ENCODE measurements at places on chromosomes 1 and 21.

- DNase-seq, result no peak
These were observed 10.7 kb upstream of the HNRNPU start for GRCh38 chr1:244874974-244875579.

DNA sequence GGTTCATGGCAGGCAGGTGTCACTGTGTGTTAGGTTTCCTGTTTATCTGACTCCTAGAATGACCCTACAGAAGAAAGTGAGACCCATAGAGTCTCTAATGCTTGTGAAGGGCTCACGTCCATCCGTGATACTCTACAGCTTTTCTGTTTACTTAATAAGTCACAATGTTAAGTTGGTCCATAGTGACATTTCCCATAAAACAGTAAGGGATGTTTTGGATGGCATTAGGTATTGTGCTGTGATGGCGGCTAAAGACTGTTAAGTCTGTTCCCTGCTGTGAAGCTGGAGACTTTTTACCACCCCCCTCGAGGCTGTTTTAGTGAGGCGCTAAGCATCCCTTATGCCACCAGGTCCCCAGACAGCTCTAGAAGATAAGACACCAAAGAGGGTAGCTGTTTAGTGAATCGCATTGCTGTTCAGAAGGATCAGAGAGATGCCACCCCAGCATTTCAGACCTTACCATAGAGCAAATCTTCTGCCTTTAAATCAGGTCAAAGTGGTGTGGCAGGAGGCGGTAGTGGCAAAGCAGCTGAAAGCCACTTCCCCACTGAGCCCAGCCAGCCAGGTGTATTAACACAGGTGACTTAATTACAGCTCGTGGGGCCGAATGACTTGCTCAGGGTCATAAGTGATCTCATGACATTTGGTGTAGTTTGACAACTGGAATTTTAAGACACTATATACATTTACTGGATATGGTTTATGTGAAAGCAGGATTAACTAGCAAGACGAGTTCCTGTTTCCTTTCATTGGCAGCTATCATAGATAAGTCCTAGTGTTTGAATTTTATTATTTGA, 25.0 kb downstream of the SLC37A1 start:
- DNase-seq, result no peak

GRCh38 chr1:175120511-175120910, 52.9 kb downstream of the TNN start:
- DNase-seq, result no peak

GRCh38 chr1:34590211-34590623, 164.6 kb upstream of the GJB5 start:
- DNase-seq, result peak; percentile 41

DNA sequence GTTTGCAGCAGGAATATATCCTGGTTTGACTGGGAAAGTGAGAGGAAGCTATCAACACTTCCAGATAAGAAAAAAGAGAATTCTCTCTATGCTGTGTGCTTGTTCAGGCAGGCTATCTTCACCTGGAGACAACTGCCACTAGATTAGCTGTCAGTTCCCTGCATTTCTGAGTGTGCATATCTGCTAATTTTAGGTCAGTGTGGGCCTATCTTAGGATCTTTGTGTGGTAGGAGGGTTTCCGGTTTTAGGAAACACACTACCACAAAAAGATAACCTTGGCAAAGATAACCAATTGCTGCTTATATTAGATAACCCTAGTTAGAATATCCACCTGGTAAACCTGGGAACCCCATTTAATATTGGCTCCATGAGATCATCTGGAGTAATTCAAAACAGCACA, 22.5 kb upstream of the GBP5 start:
- DNase-seq, result no peak

- DNase-seq, result no peak
These were observed 27.2 kb upstream of the KIAA0040 start for GRCh38 chr1:175219774-175220173.

GRCh38 chr1:177817937-177818875, 151.7 kb downstream of the SEC16B start:
- DNase-seq, result peak; percentile 44

DNA sequence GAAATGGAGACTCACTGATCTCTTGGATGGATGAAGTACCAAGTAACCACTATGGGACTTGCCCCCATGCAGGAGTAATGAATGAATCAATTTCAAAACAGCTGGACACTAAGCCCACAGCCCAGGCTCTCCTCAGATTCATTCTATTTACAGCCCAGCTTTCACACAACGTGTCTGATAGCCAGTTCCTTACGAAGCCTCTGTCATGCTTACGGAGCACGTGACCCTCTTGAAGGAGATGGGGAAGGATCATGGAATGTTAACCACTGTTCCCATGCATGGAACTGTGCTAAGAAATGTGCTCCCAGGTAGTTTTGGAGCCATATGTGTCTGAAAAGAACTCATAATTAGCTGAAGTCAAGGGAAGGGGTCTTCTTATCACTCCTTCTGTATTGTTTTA, 124.1 kb downstream of the KIF26B start:
- no peak for DNase-seq

DNA sequence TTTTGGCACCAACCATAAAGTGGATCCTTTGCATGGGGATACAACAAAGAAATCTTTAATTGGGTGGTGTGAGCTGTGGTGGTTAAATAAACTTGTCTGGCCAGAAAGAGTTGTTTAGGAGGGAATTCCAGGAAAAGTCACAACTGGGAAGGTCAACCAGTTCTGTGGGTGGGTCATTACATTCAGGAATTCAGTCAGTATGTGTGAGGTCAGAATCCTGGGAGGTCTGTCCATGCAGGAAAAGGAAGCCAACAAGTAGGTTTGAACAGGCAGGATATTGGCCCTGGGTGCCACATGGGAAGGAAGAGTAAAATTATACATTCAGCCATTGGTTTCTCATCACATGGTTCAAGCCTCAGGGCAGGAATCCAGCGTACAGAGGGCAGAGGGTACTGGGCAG, 162.3 kb upstream of the ADAMTS5 start:
- DNase-seq, result no peak

- DNase-seq, result no peak
These were observed 39.4 kb upstream of the PIGV start for GRCh38 chr1:26748351-26748750.

DNA sequence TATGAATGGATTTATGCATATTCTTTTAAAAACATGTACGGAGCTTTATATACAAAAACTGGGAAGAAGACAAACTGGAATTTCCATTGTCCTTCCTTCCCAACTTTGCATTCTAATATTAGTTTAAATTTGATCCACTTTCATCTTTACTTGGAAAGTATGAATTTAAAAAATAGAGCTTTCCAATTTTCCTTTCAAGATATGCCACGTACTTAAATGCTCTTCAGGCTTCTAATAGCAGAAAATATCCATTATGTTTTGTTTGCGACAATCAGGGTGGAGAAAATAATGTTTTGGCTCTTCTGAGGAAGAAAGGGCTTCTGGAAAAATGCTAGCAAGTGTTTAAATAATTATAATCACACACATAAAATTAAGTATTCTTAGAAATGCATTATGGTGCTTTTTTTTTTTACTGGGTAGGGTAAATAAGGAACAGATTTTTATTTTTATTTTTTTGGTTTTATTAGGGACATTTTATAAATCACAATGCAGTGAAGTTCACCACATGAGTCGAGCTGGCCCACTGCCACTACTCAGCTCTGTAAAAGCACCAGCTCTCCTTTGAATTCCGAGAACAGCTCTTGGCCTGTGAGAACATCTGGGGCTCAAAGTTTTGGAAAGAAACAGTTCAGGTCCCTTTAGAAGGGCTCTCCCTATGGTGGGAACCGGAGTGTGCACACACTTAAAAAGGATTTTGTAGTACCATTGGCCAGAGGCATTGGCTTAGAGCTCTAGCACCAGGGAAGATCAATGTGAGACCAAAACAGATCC, 287.4 kb upstream of the LYPLAL1 start:
- peak; percentile 5 for DNase-seq

GRCh38 chr1:206575165-206575893, 36.9 kb downstream of the EIF2D start:
- DNase-seq, result peak; percentile 54

GRCh38 chr1:234188454-234188792, 184.8 kb upstream of the COA6 start:
- no peak for DNase-seq

GRCh38 chr1:28864695-28865094, 49.7 kb upstream of the EPB41 start:
- DNase-seq, result no peak

DNA sequence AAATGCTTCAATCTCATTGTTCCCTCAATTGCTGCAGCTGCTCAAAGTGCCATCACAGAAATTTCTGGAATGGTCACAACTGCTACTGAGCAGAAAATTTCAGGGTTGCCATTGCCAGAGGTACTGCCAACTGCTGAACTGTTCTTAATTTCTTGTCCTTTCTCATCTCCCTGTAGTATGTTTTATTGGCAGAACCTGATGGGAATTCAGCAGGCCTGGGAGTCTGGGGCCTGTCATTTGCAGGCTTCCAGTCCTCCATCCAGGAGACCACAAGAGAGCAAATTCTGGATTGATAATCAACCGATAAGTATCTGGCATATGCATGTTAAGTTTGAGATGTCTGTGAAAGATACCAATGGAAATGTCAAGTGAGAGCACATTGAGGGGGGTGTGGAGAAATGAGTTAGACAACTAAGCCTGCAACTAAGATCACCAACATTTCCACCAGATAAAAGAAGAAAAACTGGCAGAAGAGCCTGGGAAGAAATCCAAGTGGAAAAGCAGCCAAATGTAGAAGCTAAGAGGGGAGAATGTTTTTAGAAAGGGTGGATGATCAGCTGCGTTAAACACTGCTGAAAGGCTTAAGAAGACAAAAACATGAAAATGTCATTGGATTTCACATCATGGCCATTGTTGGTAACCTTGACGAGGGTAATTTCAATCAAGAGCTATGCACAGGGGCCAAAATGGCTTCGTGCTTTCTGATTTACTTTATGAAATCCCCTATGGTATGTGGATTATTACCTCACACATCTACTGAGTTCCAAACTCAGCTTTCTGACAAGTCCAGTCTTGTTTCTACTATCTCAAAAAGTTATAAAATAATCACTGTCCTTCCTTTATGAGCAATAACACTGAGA, 648.1 kb downstream of the PLPP3 start:
- DNase-seq, result no peak

GRCh38 chr1:34898330-34898761, 31.1 kb downstream of the DLGAP3 start:
- DNase-seq, result no peak

- DNase-seq, result no peak
These were observed 44.6 kb upstream of the DMRTB1 start for GRCh38 chr1:53414632-53415031.

DNA sequence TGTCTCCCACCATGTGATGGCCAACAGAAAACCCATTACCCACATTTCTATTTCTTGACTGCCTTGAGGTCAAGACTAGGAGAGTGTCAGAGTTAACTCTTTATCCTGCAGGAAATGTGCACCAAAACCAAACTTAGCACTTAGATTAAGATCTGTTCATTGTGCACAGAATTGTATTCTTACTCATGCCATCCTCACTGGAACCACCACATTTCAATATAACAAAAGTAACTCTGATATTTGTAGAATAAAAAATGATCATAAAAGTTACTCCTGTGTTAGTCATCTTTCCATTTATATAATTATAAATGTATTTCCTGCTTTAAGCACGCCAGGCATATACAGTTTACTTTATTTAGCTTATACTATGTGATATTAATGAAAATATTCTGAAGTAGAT, 193.0 kb upstream of the DPYD start:
- no peak for DNase-seq

DNA sequence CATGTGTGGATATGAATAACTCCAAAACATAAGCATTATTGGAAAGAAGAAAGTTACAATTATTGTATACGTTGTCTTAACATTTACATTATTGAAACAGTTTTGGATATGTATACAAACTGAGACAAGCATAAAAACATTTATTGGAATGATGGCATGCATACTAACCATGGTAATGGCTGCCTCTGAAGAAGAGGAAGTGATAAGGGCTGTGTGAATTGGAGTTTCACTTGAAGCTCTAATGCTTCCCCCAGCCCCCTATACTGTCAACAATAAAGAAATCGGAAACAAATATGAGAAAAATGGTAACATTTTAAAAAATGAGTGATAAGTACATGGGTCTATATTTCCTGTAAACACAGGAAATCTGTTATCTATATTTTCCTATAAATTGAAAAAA, 367.7 kb upstream of the DPYD start:
- no peak for DNase-seq

DNA sequence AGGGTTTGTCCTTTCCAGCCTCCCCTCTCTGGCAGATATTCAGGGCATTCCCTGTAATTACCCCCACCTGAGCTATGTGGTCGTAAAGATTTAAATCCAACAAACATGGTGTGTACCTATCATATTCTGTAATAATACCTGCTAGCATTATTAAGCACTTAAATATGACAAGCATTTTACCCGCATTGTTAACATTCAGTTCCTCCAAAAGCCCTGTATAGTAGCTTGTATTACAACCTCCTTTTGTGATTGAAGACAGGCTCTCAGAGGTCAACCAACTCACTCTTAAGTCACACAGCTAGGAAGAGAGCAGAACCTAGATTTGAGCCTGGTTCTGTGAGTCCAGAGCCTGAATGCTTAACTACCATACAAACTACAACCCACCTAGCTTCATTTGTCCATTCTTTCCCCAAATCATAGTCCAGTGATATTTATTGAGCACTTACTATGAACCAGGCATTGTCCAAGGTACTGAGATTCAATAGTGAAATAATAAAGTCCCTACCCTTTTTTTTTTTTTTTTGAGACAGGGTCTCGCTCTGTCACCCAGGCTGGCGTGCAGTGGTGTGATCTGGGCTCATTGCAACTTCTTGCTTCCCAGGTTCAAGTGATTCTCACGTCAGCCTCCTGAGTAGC, 13.8 kb upstream of the KDM4A start:
- DNase-seq, result no peak

DNA sequence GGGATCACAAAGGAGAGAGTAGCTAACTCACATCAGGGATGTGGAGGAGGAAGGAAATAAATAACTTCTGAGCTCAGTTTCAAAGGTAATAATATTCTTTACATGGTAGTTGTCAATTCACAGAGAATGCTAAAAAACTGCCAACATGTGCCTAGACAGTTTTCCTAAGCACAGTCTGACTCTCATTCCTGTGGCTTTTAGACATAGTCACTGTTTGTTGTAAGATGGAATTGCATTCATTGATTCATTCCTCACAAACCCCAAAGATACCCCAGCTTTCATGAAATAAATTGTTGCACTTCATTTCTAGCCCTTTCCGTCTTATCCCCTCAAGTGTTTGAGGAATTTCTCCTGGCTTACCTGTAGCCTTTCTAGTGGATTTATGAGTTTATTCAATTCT, 263.9 kb downstream of the NTNG1 start:
- DNase-seq, result no peak

All from renal pelvis (tissue), 12 donors.